DMS153 (cell line): ENCODE measurements at places on chromosomes 1 and 21.

GRCh38 chr1:158334526-158335212 lies 3.3 kb upstream of the CD1B start:
- no peak for DNase-seq

DNA sequence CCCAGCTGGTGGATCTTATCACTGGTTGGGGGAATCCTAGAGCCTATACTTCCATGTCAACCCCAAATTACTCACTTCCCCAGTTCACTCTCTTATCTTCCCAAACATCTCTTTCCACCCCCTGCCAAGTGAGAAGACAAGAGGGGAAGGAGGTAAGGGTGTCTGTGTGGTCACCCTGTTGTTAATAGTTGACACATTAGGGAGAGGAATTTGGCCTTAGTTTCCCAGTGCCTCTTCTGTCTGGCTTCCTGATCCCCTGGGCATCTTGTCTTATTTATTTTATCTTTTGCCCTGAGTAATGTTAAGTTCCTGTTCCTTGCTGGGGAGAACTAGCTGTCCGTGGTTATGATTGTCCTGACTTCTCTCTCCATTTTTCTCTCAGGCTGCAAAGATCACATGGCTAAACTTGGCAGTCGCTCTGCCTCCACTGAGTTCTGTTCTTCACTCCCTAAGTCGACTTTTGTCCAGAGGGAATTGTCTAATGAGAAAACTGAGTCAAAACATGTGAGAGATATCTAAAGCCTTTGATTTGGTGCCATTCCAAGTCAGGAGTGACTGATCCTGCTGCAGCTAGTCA lies 157.1 kb upstream of the SYT6 start:
- DNase-seq: no peak

DNA sequence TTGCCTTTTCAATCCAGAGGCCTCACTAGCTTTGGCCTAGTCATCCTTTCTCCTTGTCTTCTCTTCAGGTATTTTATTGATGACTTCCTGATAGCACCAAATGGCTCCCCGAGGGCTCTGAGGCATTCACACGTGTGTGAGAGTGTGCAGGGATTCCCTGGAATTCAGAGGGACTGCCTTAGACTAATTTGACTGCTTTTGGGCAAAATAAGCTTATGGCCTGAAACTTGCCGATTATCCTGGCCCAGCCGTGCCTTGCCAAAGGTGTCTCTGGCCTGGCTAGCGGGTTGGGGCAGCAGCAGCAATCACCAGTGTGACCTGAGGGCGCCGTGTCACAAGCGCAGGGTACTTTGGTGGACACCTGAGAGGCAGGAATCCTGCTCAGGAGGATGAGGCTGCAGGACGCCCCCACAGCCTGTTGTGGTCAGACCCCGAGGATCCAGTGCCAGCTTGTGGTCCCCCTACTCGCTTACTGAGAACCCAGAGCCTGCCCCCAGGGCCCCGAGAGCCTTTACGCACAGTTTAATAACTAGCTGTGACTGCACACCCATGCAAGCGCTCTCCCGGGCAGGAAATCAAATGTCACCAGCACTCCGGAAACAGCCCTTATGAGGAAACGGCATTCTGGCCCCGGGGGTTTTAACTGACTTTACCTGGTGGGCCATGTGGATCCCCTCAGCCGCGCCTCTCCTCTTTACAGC lies 62.8 kb upstream of the PDE9A start:
- no peak for DNase-seq

GRCh38 chr1:14924455-14925331 lies 228.9 kb upstream of the TMEM51 start:
- DNase-seq: no peak

DNA sequence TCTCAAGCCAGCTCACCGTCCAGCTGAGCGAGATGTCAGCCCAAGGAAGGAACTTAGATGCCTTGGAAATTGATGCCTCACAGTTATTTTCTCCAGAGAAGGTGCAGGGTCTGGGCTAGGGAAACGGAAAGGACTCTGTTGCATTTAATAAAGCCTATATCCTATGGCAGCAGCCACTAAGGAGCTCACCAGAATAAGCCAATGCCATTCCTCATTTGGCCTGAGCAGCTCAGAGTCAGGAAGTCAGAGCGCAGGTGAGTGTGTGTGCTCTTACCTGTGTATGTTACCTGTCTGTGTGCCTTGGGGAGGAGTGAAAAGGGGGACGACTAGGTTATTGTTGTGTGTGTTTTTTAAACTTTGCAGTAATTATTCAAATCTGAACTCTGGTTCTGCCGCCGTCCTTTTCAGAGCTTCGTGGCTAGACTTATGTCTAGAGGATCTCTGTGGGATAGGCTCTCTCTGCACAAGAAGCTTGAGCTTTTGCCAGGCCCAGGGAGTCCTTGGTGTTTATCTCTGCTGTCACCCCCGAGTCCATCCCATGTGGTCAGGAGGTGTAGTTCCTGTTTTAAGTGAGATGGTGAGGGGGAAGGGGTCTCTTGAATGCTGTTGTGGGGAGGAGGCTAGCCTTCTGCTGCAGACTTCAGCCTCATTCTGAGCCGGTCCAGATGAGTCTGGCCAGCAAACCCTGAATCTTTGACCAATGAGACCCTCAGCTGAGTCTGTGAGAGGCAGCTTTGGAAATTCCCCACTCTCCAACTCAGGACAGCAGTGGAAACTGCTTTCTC lies 2.4 kb downstream of the TMCC2 start:
- peak; percentile 56 for DNase-seq
